ENCODE measurements at places on chromosomes 4 and X.

GRCh38 chr4:152575533-152575932, 39.6 kb upstream of the FBXW7 start:
- no peak for DNase-seq

DNA sequence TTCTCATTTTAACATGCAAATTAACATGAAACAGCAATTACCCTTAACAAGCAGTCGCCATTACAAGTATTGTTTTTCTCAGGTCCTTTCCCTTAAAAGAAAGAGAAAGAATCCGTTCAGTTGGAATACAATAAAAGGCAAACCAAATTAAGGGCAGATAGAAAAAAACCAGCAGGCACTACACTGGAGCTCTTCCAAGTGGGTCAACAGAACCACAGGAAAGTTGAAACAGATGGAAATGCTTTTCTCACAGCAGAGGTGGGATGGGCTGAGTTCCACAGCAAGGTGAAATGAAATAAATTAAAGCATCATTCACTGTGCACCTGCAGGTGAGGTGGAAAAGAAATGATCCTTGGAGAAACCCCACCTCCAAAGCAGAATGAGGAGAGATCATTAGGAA, 102.6 kb downstream of the APBB2 start:
- no peak for DNase-seq

DNA sequence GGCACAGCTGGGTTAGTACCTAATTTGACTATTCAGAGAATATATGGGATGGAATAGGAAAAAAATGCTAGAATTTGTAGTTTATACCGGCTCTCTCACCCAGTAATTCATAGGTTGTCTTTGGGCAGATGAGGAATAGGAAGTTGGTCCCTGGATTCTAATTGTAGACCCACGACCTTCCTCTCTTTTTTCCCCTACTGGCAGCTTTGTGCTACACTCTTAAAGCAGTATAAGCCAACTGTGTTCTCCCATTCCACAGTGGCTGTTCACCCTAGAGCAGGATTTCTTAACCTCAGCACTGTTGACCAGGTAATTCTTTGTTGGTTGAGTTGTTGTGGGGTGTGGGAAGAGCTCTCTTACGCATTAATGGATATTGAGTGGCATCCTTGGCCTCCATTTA, 92.9 kb downstream of the FNIP2 start:
- no peak for DNase-seq

- DNase-seq, result no peak
Measured at GRCh38 chr4:141376769-141377168, 156.1 kb downstream of the ZNF330 start.

- DNase-seq, result no peak
Measured at GRCh38 chr4:165458471-165458870, 79.7 kb downstream of the CPE start.

DNA sequence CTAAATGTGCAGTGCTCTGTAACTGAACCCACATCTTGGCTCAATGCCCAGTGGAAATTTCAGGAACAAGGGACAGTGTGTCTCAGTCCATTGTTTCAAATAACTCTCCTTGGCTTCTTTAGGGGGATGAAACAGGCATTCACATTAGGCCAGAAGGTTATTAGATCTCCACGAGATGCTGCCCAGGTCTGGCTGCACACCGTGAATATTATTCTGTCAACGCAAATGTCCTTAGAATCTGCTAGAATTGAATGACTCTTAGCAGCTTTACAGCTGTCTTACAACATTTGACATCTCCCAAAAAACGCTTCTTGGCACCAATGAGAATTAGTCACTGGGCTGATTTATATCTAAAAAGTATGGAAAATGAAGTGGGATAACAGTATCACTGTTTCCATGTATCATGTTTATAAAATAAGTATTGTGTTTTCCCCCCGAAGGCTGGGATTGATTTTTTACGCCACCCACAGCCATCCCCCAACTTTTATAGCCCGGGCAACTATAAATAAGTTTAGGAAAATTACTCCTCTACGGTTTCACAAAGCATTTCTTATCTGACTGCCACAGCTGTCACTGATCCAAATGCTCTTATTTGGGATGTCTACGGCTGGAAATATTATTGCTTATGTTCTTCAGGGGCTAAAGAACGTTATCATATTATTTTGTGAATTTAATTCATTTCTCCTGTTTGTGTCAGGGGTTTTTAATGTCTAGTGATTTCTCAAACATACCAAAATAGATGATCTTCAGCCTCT, 559.7 kb upstream of the FAT1 start:
- no peak for DNase-seq

- DNase-seq, result no peak
Measured at GRCh38 chrX:102712216-102712966, at the start of gene GPRASP2. TSS of gene GPRASP2 (plus strand) at chrX:102712448. CDS start at chrX:102714870, 2,422 bp downstream.

All from activated T-cell treated with anti-CD3 and anti-CD28 coated beads for 48 hours (primary cell).